Activated B cell treated with CpG ODN at 0.5 μM for 24 hours (primary cell): ENCODE measurements at places on chromosomes 1 and 21.

- DNase-seq: no peak
These were observed 90.4 kb downstream of the SLC45A1 start for GRCh38 chr1:8408151-8408839.

DNA sequence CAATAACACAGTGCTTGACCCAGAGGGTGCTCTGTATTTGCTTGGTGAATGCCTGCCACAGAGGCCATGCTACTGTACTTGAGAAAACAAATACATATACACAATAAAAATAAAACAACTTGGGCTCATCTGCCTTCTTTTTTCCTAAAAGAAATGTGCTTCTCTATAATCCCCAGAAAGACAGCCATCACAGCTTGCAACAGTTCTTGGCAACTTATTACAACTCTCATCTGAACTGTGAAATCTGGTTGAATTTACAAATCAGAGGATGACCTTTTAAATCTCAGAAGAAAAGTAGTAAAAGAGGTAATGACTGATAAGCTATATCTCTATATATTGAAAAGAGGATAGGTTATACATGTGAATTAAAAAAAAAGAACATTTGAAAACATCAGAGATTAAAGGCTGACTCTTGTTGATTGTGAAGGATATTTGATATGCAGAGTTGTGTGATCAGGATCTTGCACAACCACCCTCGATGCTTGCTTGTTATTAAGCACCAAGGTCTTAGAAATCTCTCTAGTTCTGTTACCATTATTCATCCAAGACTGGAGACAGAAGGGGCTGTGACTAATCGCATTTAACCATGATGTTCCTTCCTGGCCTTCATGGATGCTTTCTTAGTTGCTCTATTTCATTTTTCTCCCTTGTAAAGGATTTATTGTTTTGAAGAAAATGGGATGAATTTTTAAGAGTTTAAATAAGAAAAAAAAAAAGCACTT is 213.4 kb downstream of the APP start:
- DNase-seq: no peak

DNA sequence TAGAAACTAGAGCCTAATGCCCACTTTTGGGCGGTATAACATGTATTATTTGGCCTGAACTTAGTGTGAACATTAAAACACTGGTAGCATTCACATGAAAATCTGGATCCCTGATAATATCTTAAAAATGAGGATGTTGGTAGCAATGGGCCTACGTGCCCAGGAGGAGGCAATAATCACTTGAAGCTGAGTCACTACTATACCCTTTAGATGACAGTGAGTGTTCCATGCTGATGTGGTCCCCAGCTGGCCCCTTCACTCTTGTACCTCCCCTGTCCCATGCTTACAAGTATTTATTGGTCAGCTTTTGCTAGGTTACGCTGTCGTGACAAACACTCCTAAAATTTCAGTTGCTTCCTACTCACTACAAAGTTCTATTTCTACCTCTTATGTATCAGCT is 23.0 kb upstream of the POU2F1 start:
- no peak for DNase-seq

DNA sequence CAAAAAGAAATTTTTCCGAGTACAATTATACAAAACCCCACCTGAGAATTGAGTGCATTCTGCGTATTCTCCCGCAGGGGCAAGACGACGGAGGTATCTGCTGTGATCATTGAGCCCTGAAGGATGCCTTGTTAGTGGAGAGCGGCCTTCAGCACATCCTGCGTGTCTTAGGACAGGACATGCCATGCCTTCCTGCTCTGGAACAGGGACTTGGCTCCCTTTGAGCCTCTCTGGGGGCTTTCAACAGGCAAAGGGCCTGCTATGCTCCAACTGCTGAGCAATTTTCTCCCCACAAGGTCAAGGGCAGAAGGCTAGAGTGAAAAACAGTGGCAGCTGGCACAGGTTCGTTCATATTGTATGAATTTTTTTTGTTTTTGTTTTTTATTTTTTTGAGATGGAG is 52.4 kb downstream of the TOR1AIP2 start:
- DNase-seq: no peak
